Eye (tissue), 1 donor: ENCODE measurements at places on chromosomes 13 and 19.
A peak's percentile ranks its signal among the peaks of the same experiment; 100 is the strongest.

DNA sequence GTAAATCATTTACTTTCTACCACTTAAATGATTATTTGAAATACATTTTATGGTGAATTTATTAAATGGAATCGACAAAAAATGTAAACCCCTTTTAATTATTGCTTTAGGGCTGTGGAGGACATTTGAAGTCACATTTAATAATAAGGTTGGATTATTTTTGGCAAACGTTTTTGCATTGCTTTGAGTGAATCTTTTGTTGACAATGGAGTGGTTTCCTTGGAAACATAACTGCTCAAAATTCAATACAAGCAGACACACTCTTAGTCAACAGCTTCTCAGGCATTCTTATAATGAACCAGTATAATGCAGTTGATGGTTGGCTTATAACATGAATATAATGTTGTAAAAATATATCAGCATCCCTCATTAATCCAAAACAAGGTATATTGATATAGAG, 104.7 kb downstream of the DCLK1 start:
- DNase-seq = no peak

DNA sequence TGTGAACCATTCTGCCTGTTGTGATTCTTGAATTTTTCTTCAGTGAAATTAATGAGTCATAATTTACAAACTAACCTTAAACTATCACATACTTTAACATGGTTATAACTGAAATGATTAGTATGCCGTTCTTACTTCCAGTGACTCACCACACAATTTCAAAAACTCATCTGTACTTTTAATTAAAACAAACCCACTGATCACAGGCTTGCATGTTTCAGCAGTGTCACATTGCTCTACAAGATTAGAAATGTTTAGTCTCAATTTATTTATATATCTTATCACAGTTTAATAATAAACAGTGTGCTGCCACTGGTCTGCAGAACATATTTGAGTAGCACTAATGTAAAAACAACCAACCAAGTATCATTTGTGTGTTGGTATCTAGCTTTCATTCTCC, 2227.9 kb upstream of the PCDH20 start:
- no peak for DNase-seq

DNA sequence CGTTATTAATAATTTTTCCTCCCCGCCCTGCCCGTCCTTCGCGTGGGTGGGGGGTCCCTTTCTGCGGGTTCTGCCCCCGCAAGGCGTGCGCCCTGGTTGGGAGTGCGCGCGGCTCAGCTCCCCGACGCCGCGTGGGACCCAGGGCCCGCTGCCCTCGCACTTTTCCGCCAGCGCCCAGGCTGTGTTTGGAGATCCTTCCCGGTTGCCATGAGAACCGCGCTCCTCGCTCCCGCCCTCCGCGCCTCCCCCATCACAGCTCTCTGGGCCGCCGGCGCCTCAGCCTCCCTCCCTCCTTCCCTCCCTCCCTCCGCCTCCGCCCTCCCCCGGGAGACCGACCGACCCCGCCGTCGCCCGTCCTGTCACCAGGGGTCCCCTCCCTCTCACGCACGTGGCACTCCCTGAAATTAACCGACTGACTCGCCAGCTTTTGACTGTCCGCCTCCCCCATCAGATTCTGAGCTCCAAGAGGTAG, 2.4 kb upstream of the SSBP4 start:
- DNase-seq = peak; percentile 96

- DNase-seq = no peak
Measured at GRCh38 chr13:74511523-74511922, 377.3 kb upstream of the KLF12 start.

DNA sequence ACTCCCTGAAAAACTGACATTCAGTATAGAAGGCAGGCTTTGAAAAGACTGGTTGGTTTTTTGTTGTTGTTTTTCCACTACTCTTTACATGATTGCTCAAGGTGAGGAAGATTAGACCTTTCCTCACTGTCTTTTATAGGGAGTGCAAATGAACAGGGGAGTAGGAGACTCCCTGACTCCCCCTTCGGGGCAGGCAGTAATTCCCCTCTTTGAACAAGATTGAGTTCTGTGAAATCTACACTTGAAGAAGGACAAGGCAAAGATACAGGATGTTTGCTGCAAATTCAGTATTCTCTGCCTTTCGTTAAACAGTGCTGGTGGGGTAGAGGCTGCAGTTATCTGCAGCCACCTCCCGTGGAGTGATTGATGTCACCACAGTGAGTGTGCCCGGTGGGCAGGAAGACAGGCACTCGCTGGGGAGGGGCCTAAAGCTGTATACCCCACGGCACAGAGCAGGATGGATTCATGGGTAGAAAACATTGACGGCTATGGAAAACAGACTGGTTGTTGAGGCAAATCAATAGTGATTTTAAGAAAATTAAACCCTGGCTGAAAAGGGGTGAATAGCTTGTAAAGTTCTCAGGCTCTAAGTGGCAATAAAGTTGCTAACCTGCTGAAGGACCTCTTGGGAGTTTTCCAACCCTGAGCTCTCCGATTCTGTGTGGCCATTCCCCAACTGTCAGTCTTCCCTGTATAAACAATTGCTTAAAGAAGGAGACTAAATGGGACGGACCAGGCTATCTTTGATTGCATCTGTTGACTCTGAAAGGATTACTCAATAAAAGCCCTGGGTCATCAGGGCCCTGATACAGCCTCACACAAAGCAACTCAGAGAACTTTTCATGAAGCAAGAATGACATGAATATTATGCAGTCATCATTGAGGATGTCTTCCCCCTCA, 308.3 kb downstream of the TBC1D4 start:
- no peak for DNase-seq

GRCh38 chr19:33235996-33236350, 10.3 kb upstream of the SLC7A10 start:
- no peak for DNase-seq

GRCh38 chr19:51820831-51821446, 26.0 kb downstream of the FPR3 start:
- no peak for DNase-seq

- DNase-seq = no peak
Measured at GRCh38 chr19:43743059-43743458, 11.7 kb downstream of the SMG9 start.

DNA sequence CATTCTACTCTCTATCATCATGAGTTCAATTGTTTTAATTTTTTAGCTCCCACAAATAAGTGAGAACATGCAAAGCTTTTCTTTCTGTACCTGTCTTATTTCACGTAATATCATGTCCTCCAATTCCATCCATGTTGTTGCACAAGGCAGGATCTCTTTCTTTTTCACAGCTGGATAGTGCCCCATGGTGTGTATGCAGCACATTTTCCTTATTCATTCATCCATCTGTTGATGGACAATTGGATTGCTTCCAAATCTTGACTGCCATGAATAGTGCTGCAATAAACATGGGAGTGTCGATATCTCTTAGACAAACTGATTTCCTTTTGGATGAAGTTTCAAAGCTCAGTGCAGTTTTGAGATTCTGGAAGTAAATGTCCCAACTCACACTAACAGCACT, 326.9 kb downstream of the FGF9 start:
- no peak for DNase-seq

DNA sequence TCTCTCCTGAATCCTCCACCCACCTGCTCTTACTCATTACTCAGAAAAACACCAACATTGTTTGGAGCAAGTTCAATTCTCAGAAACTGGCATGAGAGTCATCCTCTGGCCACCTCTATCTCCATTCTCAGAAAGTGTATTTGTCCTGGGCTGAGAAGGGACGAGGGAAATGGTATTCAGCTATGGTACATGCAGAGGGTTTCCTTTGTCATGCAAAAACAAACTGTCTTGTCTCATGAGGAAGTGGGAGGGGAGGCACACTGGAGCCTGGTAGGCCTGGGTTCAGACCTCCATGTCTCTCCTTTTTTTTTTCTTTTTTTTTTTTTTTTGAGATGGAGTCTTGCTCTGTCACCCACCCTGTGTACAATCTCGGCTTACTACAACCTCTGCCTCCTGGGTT, 31.9 kb upstream of the LILRA2 start:
- no peak for DNase-seq

DNA sequence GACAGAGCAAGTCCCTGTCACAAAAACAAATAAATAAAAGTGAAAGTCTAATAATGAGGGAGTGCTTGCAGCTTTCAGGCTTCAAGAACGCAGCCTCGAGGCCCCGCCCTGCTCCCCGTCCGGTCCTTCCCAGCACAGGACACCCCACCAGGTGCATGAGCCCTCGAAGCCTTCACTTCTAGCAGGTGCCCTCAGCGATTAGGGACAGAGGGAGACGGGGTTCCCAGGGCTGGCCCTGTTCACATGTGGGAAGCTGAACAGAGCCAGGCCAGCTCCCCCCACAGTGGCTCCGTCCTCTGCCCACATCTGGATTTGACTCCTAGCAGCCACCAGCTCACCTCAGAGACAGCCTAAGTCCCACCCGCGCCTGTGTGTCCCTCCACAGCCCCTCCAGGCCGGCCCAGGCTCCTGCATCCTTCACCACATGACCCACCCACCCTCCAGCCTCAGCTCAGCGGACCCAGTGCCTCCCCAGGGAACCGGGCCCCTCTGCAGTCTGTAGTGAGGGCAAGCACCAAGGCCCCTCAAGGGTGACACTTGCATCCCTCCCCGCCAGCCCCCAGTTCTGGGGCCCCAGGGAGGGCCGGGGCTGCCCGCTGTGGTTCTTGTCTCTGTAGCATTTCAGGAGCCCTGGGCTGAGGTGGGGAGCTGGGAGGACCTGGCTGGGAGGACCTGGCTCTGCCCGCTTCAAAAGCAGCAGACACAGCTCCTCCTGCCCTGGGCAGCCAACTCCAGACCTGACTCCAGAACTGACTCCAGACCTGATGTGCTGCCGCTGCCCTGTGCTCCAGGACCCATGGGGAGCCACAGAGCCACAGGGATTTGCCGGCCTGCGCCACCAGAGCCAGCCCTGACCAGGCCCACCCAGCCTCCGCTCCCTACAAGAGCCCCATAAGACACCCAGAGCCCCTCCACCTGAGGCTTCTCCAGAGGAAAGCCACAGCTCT, 27.2 kb downstream of the GPX4 start:
- DNase-seq = no peak

DNA sequence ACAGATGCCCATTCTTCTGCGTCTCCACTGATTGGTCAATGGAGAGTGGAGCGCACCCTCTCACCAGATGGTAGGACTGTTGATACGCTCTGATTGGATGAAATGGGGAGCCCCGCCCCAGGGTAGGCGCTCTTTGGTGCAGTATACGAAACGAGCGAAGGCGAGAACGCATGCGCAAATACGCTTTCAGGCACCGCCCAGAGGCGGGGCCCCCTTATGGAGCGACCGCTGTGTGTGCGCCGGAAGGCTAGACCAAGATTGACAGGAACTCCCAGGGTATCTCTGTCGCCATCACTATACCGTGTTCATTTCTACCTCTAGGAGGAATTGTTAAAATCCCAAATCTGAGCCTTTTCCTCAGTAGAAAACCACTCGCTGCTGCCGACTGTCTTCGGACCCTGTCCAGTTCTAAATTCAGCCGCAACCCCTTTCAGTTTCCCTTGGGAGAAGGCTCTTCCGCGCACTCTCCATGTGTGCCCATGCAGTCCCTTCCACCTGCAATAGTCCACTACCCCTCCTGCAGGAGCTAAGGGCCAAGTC, 720 bp upstream of the HNRNPL start:
- DNase-seq = no peak

DNA sequence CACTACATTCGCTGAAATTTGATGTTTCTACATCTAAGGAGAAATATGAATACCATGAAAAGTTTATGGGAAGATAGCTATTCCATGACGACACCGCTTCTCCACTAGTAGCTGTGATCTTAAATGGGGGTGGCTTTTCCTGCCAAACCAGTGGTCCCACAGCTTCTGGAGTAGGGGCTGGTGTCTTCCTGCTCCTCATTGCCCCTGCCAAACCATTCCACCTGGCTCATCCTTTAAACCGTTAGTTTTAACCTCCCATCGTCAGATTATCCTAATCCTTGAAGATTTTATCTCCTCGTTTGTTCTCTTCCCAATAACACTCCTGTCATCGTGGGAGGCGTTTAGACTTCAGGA, 568 bp upstream of the ZNF230 start:
- DNase-seq = no peak

DNA sequence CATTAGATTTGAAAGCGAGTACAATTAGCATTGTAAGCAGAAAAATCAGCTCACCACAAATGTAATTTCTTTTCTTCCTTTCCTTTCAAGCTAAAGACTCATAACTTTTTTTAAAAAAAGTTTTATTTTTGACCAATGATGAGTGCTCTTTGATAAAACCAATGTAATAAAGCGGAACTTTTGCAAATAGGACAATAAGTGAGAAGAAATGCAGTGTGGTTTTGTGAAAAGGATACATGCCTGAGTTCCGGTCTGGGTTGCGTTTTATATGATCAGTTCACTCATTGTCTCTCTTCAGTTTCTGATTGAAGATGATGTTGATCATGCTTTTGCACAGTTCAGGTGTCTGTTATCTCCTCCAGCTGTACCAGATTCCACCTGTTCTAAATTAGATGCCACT, 274.4 kb downstream of the KLF12 start:
- DNase-seq = no peak

GRCh38 chr13:40982772-40983171, 36.3 kb downstream of the ELF1 start:
- no peak for DNase-seq

GRCh38 chr13:92613921-92614320, 612.7 kb upstream of the GPC6 start:
- DNase-seq = no peak

GRCh38 chr13:36031490-36031889, 99.7 kb downstream of the DCLK1 start:
- no peak for DNase-seq

GRCh38 chr19:42095814-42096230, 19.9 kb downstream of the ZNF574 start:
- DNase-seq = no peak

GRCh38 chr13:35309706-35310105, 166.8 kb downstream of the MAB21L1 start:
- DNase-seq = peak; percentile 44

DNA sequence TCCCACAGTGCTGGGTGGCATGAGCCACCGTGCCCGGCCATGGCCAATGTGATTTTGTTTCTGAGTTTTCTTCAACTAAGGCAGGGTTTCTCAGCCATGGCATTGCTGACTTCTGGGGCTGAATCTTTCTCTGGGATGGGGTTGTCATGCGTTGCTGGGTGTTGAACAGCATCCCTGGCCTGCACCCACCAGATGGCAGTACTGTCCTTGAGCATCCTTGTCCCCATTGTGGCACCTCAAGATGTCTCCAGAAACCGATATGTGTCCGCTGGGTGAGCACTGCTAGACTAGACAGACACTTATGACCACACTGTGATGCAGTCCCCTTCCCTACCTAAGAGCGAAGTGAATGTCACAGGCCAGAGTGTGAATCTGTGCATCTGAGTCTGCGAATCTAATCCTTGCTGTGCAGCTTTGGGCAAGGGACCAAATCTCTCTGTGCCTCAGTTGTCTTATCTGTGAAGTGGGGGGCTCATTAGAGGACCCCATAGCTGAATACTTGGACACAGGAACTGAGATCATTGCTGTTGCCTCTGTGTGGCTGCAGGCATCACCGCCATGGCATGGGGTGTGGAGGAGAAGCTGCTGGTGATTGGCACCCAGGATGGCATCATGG, 50.3 kb upstream of the SIN3B start:
- DNase-seq = peak; percentile 52
